ENCODE measurements at places on chromosomes 2 and 18.

DNA sequence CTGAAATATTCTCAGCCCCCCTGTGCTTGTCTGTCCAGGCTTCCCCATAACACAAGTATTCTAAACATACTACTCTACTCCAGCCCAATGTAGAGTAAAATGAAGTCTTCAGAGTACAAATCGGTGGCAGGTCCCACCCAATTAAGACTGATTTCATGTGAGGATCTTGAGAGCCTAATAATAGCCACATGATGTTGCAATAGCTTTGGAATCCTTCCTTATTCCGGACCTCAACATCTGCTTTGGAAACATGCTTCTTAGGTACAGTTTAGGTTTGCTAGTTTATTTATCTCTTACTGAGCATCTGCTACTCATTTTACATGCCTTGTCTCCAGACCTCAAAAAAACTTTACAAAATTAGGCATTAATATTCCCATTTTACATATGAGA is 207.3 kb upstream of the RAB6C start:
- DNase-seq: no peak

GRCh38 chr2:171531291-171531690 is 9.0 kb downstream of the CYBRD1 start:
- no peak for DNase-seq

GRCh38 chr2:124822516-124822915 is 797.4 kb downstream of the CNTNAP5 start:
- DNase-seq: no peak

GRCh38 chr2:171210864-171211431 is 50.3 kb upstream of the TLK1 start:
- no peak for DNase-seq

- no peak for DNase-seq
Measured at GRCh38 chr2:114119862-114120261, 230.0 kb downstream of the ACTR3 start.
